ENCODE measurements at places on chromosomes 2 and 18.

DNA sequence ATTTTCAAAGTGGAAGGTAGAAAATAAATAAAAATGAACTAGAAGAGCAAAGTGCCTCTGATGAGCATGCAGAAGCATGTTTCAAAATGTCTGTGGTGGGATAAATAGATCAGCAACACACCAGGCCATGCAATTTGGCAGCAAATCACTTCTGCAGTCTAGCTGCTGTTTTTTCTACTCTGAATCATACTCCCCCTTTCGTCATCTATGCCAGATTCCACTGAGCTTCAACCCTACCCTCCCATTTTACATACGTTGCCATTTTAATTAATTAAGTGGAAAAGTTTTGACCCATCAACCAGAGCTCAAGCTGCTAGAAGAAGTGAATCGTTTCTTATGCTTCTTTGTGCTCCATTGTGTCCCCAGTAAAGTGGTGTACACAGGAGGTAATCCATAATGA, 79.3 kb downstream of the NRXN1 start:
- no peak for DNase-seq

DNA sequence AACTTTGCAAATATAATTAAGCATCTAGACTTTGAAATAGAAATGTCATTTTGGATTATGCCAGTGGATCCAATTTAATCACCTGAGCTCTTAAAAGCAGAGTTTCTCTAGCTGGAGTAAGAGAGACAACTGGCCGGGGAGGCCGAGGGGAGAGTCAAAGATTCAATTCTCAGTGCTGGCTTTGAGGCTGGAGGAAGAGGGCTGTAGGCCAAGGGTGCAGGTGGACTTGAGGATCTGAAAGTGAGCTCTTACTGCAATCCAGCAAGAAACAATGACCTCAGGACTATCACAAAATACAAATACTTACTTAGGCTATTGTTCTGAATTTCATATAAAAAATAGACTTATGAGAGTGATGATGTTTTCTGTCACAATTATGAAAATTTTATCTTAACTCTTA, 814.5 kb downstream of the CBLN2 start:
- DNase-seq, result no peak

DNA sequence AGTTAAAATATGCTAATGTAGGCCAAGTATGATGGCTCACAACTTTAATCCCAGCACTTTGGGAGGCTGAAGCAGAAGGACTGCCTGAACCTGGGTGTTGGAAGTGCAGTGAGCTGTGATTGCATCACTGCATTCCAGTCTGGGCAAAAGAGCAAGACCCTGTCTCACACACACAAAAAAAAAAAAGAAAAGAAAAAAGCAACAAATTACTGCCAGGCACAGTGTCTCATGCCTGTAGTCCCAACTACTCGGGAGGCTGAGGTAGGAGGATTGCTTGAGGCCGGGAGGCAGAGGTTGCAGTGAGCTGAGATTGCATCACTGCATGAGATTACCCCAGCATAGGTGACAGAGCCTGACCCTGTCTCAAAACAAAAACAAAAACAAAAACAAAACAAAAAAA, 110.6 kb downstream of the PRELID3A start:
- DNase-seq, result no peak

- no peak for DNase-seq
Measured at GRCh38 chr2:173150087-173150486, 74.4 kb downstream of the MAP3K20 start.

- no peak for DNase-seq
Measured at GRCh38 chr2:1995987-1996386, 251.7 kb upstream of the PXDN start.

Measured in activated naive CD4-positive, alpha-beta T cell (primary cell).